ENCODE measurements at places on chromosomes 1 and 21.

DNA sequence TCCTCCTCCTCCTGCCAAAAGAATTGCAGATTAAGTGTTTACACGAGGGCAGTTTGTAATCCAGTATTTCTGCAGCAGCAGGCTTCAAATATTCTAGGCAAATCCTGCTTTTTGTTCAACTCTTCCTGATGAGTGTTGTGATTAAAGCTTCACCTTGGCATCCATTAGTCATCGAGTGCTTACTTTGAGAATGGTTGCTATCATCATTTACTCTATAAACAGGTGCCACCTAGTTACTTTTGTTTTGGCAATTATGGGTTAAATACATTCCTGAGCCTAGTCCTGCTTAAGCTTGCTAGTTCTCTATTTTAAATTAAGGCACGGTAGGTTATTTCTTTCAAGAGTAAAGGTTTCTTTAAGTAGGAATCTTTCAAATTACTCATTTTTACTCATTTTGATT, 20.3 kb downstream of the PDC start:
- no peak for DNase-seq

DNA sequence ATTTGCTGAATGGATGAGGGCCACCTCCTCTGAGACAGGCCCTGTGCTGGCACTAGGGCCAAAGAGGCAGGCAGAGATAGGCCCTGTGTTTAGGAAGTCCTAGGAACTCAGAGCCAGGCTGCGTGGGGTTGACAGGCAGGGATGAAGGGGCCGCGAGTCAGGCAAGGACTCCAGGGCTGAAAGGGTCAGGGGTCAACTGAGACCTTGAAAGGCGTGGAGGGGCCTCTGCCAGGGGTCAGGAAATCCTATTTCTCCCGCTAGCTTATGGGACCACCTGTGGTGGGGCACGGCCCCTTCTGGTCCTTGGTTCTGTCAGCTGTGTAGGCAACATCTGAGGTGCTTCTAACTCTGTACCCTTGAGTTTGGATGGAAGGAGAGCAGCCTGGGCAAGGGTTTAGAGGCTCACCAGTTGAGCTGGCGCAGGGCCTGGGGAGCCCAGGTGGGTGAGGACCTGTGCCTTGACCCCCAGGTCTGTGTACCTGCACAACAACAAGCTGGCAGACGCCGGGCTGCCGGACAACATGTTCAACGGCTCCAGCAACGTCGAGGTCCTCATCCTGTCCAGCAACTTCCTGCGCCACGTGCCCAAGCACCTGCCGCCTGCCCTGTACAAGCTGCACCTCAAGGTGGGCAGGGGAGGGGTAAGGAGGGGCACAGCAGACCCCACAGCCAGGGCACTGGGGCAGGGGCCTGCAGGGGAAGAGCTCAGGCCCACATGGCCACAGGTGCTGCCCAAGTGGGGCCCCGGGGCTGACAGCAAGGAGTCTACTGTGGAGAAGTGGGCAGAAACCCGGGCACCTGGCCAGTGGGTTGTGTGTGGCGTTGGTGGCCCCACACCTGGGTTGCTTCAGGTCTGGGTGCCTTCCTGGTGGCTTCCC, 14.9 kb downstream of the PODN start:
- no peak for DNase-seq

DNA sequence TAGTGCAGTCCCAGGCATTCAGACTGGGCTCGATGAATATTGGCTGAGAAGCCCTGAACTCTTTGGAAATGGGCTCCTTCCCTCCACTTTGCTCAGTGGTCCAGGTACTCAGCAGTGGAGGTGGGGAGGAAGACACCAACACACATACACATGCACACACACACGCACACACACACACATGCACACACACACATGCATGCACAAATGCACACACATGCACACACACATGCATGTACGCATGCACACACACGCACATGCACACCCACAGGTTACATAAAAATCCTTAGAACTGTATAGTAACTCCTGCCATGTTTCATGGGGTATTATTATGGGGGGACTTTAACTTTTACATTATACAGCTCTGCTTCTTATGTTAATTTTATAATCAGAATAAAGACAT, 5.0 kb downstream of the TRIM62 start:
- DNase-seq, result no peak

- DNase-seq, result no peak
Observed at GRCh38 chr1:190168116-190168892, 309.4 kb downstream of the BRINP3 start.

DNA sequence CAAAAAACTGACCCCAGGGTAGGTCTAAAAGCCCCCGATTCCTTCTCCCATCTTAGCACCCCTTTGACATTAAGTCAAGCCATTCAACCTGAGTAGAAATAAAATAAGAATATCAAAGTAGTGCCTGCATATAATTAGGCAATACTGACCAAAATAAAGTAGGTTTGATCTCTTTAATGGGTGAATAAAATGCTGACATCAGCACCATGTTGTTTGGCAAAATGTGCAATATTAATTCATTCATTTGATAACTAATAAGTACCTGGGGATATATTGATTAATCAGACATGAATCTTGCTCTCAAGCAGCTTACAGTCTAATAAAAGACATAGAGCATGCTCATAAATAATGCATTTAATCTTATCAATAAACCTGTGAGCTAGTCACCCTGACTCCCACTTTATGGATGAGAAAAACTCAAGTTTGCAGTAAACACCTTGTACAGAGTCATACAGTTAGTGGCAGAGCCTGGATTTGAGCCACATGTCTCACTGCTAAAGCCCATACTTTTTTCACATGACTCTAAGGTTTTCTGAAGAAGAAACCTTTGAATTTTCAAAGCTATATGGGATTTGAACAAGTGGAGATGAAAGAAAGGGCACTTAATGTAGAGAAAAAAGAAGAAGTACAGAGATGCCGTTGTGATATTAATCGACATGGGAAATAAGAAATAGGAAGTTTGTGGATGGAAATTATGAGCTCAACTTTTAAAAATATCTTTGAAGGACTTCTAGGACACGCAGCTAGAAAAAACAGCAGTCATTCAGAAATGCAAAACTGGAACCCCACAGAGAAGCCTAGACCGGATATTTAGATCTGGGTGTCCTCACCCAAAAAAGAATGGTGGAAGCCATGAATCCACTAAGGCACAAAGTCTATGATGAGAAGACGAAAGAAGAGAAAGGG, 183.9 kb downstream of the TOMM20 start:
- DNase-seq, result no peak

- no peak for DNase-seq
Observed at GRCh38 chr1:239744851-239745250, 346.8 kb upstream of the FMN2 start.

GRCh38 chr1:214014730-214015129, 27.0 kb downstream of the PROX1 start:
- DNase-seq, result no peak

Measured in putamen (tissue), 1 donor.